ENCODE measurements at places on chromosomes 4 and X. TPM values are rescaled to one million over a fixed set of nuclear protein-coding genes. Genes with fewer than 3 reads are reported as not detected.

DNA sequence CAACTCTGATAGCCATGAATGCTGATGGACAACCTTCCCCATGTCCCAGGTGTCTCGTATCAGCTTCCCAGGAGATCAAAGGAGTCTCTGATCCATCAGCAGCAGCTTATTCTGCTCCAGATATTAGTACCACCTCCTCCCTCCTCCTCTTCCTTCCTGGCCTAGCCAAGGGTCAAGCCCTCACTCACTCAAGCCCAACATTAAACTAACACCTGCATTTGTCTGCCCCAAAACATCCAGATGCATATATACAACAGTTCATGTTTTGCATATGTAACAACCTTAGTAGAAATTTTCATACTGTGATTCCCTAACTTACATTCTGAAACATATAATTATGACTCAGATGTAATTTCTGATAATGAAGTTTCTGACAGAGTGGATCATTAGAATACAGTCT lies 29.9 kb downstream of the BCLAF3 start:
- DNase-seq, result no peak

DNA sequence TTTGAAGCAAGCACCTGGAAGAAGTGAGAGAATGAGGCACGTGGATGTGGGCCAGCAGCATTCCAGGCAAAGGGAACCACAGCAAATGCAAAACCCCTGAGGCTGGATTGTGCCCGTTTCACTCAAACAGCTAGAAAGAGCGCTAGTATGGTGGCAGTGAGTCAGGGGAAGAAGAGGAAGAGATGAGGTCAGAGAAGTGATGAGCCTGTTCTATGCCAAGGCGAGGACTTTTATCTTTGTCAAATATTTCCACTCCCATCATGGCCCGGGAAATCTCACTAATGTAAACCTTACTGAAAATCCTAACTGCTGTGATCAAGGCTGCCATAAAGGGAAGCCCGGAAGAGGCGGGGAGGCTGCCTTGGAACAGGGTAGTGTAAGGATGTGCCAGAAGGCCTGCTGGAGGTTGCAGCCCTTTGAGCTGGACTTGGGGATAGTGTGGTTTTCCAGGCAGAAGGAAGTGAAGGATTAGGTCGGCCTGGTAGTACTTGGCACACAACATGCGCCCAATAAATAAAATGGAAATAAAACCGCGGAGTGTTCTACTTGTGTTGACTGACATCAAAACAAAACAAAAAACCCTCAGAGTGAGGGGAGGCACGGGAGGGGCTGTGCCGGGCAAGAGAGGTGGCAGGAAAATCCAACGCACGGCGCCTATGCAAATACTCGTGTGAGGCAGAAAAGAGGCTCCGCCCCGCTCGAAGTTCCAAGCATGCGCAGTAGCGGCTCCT lies 1.2 kb upstream of the CDK16 start:
- DNase-seq, result peak; percentile 44

DNA sequence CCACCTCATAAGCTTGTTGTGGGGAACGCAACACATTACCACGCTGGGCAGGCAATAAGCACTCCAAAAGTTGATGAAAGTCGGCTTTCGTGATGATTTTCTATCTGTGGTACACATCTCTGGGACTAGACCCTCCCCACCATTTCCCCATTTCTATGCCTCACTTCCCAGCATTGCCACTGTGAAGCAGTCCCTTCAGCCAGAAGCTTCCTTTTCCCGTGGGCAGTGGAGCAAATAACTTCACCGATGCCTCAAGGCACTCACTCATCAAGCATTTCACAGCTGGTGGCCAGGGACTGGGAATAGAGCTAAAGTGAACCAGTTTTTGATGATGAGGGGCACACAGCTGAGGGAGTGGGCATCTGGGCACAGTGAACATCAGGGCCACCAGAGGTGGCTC lies 18.9 kb downstream of the C4orf50 start:
- DNase-seq, result no peak

Gene CRMP1
- total RNA-seq, result not detected

Measured in HepG2 (cell line).